ENCODE measurements at places on chromosomes 16 and 17.

DNA sequence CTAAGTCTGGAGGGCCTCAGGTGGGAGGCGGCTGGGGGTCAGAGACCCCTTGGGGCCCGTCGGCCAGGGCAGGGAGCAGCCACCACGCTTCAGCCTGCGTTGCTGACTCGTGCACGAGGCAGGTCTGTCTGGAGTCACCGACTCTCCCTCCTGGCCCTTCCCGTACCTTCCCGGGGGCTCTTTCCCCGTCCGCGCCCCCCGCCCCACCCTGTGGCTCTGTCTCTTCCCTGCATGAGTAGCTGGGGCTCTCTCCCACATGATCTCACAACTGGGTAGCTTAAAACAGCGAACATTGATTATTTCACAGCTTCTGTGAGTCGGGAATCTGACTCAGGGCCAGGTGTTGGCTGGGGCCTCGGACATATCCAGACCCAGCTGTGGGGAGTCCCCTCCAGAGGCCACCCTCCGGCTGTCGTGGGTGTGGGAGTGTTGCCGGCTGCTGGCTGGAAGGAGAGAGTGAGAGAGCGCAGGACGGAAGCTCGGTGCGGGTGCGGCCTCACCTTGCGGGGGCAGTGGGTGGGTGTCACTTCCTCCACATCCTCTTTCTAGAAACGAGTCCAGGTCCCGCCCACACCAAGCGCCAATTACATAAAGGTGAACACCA is 17.3 kb downstream of the BAHCC1 start:
- no peak for DNase-seq

- no peak for DNase-seq
Observed at GRCh38 chr16:70465999-70466804, 11.8 kb downstream of the FCSK start.

GRCh38 chr17:73976676-73977521 is 226.6 kb upstream of the RPL38 start:
- peak; percentile 94 for DNase-seq

DNA sequence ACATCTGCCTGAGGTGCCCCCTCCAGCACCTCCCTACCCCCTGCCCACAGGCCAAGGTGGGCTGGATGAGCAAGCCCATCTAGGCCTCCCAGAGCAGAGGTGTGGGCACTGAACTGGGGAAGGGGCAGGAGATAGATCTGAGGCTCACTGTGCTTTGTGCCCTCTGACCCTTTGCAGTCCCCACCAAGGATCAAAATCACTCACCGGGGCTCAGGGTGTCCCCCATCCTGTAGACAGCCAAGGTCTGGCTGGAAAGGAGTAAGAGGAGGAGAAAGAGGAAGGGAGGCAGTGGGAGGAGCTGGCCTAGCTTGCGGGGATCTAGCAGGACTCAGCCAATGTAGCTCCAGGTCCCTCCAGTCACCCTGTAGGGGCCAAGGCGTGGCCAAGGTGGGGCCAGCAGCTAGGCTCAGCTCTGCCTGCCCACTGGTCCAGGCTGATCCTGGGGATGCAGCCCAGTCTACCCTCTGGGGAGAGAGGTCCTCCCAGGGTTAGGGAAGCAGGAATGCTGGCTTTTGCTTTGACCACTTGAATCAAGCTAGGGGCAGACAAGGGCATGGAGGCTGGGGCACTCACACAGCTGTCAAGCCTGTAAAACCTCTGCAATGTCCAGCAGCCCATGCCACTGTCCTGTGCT is 1.8 kb downstream of the SLC12A4 start:
- DNase-seq: no peak

GRCh38 chr17:16447676-16448075 is 32.3 kb downstream of the TRPV2 start:
- no peak for DNase-seq

DNA sequence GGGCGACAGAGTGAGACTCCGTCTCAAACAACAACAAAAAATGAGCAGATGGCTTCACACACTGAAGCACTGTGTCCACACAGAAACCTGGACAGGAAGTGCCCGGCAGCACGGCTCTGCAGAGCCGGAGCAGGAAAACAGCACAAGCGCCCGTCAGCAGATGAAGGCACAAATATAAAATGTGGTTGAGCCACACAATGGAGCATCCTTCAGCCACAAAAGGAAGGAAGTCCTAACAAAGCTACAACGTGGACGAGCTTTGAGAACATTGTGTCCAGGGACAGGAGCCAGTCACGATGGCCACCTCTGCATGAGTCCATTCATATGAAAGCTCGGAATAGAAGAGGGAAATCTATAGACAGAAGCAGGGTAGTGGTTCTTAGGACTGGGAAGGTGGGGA is 15.7 kb downstream of the RHBDF2 start:
- no peak for DNase-seq

- no peak for DNase-seq
Observed at GRCh38 chr17:63292421-63292820, 153.7 kb downstream of the CYB561 start.

DNA sequence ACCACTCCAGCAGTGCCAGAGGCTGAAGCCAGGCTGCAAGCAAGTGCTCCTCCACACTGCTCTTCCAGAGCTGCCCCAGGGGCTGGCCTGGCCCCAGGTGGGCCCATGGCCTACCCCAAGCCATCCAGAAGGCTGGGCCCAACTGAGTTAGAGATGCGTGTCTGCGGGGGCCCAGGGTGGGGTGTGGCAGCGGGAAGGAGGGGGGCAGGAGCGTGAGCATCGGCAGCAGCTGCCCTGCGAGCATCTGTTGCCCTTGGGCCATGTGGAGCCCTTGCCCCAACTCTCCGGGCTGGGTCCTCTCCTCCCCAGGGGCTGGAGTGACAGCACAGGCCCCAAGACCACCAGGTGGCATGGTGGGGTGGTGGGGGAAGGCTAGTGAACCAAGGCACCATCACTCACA is 7.3 kb upstream of the SREBF1 start:
- DNase-seq: no peak

DNA sequence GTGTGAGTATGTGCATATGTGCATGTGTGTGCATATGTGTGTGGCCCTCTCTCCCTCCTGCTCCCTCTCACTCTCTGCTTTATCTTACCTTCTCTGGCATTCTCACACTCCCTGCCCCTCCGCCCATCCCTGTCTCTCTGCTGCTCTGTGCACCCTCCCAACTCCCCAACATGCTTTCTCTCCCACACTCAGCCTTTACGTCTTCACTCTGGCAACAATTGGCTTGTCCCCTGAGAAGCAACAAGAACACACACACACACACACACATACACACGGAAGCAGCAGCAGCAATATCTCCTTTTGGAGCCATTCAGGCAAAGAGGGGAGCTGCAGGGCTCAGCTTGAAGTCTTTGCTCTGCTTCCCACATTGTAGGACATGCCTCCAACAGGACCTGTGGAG is 27.8 kb downstream of the PITPNM3 start:
- no peak for DNase-seq

DNA sequence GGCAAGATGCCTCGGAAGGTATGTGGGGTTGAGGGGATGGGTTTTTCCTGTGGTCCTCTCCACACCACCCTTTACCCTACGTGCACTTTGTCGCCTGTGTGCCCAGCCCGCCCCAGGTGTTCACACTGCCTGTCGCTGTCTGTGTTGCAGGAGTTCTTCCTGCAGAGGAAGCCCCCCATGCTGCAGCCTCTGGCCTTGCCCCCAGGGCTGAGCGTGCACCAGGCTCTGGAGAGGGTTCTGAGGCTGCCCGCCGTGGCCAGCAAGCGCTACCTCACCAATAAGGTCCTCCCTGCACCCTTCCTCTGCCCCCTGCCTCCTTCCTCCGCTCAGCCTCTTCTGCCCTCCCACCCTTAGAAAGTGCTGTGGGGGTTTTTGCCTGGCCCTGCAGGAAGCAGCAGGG is 15.2 kb downstream of the PFAS start:
- DNase-seq: no peak

GRCh38 chr16:2194852-2195321 is 1.5 kb downstream of the CASKIN1 start:
- DNase-seq: peak; percentile 27

GRCh38 chr16:66996324-66996982 is 8.1 kb downstream of the CES4A start:
- DNase-seq: no peak

DNA sequence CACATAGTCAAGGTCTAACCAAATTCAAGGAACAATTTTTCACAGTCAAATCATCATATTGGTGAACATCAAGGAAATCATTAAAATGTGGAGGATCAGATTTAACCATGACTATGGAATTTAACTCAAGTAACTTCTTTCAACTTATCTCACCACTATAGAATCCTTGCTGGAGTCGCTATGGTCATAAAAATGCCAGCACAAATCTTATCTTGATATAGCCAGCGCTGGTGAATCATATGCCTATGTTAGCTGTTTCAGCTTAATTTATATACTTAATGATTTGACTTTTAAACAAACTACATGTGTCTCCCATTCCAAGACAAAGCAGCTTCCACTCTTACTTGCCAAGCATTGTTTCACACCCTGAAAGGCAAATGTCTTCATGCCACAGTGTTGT is 416.4 kb downstream of the CDH11 start:
- no peak for DNase-seq

DNA sequence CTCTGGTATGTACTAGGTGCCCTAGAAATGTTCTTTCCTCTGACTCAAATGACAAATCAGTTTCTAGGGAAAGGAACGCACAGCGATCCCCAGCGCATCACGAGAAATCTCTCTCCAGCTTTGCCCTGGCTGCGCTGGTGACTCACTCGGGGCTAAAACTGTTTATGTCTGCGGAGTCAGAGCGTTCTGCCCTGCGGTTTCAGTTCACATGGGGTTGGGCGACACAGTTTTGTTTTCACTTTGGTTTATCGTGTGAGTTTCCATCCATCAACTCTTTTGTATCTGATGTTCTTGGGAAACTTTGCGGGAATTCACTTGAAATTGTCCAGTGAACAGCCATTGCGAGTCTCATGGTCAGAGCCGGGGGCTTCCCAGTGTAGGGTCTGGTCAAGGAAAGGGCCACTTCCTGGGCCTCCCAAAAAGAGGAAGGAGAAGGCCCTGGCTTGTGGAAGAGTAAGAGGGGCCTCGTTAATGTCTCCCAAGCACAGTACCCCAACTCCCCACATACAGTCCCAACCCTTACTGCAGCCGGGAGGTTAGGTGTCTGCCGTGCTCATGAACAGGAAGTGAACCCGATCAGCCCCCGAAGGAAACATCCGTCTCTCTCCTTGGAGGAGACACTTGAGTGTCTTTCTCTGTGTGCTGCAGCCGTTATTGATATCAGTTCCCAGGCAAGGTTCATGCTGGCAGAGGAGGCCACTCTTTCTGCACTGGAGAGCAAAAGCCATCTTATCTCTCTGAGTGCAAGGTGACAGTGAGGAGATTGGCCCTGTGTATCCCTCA is 643.2 kb downstream of the WWOX start:
- no peak for DNase-seq

GRCh38 chr16:71354156-71354555 is 4.4 kb upstream of the CALB2 start:
- DNase-seq: no peak

GRCh38 chr17:10055262-10055975 is 143.0 kb downstream of the GAS7 start:
- DNase-seq: no peak

DNA sequence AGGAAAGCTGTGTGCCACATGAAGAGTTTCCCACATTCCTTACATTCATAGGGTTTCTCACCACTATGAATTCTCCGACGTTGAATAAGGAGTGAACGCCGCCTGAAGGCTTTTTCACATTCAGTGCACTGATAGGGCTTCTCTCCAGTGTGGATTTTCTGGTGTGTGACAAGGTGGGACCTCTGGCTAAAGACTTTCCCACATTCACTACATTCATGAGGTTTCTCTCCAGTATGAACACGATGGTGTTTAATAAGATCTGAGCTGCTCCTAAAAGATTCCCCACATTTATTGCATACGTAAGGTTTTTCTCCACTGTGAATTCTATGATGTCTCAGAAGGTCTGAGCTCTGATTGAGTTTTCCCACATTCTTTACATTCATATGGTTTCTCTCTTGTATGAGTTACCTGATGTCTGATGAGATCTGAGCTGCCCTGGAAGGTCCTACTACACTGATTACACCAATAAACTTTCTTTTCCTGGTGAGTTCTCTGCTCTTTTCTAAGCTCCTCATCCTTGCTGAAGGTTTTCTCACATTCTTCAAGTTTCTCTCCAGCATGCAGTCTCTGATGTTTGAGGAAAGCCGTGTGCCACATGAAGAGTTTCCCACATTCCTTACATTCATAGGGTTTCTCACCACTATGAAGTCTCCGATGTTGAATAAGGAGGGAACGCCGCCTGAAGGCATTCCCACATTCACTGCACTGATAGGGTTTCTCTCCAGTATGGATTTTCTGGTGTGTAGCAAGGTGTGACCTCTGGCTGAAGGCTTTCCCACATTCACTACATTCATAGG is 10.0 kb downstream of the ZNF594 start:
- no peak for DNase-seq

- DNase-seq: no peak
Observed at GRCh38 chr17:38707678-38708351, 2.7 kb downstream of the MLLT6 start.

- no peak for DNase-seq
Observed at GRCh38 chr17:75774991-75775668, 9.5 kb upstream of the UNK start.

- DNase-seq: no peak
Observed at GRCh38 chr16:78057803-78058564, 35.6 kb downstream of the CLEC3A start.

DNA sequence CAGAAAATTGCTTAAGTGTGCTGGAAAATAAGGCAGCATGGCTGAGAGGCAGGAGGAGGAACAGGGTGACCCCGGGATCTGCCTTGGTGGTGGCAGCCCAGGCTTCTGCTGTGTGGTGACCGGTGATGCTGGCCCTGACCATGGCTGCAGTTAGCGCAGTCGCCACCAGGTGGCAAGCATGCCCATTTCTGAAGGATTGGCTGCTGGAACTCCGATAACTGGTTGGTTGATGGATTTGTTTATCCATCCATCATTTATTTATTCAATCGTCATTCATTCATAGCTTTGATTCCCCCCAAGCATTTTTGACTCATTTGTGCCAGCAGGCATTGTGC is 29.1 kb upstream of the ITGA3 start:
- peak; percentile 19 for DNase-seq

- DNase-seq: no peak
Observed at GRCh38 chr16:80377096-80377956, 163.5 kb upstream of the DYNLRB2 start.

GRCh38 chr17:58352596-58353388 is 791 bp upstream of the SUPT4H1 start:
- no peak for DNase-seq

DNA sequence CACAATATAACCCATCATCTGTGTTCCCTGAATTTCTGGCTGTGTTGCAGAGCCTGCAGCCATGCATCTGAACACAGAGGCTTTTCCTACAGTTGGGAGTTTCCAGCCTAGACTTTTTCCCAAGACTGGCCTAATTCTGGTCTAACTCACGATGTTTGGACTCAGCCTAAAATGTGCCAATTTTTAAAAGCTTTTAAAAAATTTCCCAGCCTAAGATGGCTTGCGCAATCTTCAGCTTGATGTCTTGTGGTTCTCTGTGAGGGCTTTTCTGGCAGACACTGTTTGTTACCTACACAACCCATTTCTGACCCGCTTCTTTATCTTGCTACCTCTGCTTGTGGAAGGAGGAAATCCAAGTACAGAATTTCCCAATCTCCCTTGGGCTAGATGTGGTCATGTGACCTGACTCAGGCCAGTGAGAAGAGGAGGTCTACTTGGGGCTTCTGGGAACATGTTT is 72.7 kb upstream of the GAS7 start:
- DNase-seq: no peak

Data from NCI-H1105 (cell line).